ENCODE measurements at places on chromosomes 6 and 20. TPM values are rescaled to one million over a fixed set of nuclear protein-coding genes. Genes with fewer than 3 reads are reported as not detected.

The LPIN3 gene
- 18.0 TPM for polyA plus RNA-seq

GRCh38 chr6:162256361-162256760 lies 471.2 kb downstream of the PRKN start:
- peak; percentile 21 for DNase-seq
- no peaks in the 10 kb centered on the region for H3K36me3 ChIP-seq
- H3K4me3 ChIP-seq = no peak overlapping the region
- H3K27ac ChIP-seq = no peak overlapping the region

GRCh38 chr6:7628479-7628878 lies 38.5 kb downstream of the SNRNP48 start:
- DNase-seq = no peak
- no peak overlapping the region for H3K27ac ChIP-seq
- no peaks in the 10 kb centered on the region for H3K36me3 ChIP-seq
- no peaks in the 10 kb centered on the region for H3K4me1 ChIP-seq
- no peak overlapping the region for H3K4me3 ChIP-seq
- H3K27me3 ChIP-seq = no peaks in the 10 kb centered on the region

DNA sequence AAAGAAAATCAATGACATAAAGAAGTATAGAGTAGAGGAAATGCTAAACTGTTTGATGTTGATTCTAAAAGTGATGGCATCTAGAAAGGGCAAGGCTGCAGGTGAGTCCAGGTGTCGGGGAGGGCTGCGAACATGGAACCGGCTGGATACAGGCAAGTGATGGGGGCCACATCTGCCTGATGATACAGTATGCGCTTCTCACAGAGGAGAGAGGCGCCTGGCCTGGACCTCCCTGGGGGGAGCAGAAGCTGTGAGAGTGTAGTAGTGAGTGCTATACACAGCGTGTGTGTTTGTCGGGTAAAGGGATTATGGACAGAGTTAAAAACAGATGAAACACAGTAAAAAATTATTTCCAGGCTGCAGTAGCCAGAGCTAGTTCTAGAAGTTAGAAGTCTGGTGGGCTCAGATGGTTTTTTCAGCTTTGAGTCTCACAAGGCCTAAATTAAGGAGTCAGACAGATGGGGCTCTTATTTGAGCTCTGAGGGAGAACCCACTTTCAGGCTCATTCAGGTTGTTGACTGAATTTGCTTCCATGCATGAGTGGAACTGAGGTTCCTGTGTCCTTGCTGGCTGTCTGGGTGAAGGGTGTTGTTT lies 195.8 kb upstream of the ARG1 start:
- H3K27me3 ChIP-seq = no peaks in the 10 kb centered on the region
- H3K4me1 ChIP-seq = no peaks in the 10 kb centered on the region
- DNase-seq = no peak
- no peak overlapping the region for H3K4me3 ChIP-seq

- no peak overlapping the region for H3K4me3 ChIP-seq
- H3K27me3 ChIP-seq = no peaks in the 10 kb centered on the region
- H3K4me1 ChIP-seq = no peaks in the 10 kb centered on the region
- no peak for DNase-seq
- H3K36me3 ChIP-seq = no peaks in the 10 kb centered on the region
Observed at GRCh38 chr6:12266571-12266970, 23.6 kb upstream of the EDN1 start.

The GCNT2 gene
- polyA plus RNA-seq = 17.3 TPM

DNA sequence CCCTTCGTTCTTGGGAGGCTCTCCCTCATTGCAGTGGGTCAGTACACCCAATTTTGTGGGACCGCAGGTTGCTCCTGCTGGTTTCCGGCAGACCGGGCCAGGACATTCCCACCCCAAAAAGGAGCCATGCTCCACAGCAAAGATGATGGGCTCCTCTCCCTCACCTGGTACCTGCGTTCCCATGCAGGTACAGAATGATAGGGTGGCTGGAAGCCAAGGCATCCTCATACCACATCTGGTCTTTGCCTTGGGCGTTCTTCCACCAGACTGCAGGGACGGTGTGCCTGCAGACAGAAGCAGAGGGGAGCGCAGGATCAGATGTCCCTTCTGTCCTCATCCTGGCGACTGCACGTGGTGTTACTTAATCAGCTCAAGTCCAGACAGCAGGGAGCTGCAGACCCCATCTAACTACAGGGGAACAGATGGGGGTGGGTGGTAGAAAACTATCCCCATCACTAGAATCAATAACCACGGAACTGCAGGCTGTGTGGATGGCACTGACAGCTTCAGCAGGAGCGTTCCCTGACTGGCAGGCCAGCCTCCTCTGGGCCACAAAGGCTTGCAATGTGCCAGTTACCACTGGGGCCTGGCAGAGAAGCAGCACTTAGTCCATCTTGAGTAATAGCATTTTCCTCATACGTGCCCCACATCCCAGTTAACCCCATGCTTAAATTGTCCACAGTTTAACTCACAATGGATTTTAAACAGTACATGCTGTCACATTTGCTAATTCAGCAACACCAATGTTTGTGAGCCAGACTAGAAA lies 70.4 kb downstream of the ABHD12 start:
- H3K27me3 ChIP-seq = no peaks in the 10 kb centered on the region
- DNase-seq = no peak

GRCh38 chr6:31620586-31621319 lies at the start of gene PRRC2A:
Gene PRRC2A (plus strand): TSS chr6:31620715. CDS start chr6:31622790, 2,075 bp downstream.
- no peaks in the 10 kb centered on the region for H3K36me3 ChIP-seq
- H3K4me1 ChIP-seq = peaks cover 47% of the 10 kb centered on the region
- no peaks in the 10 kb centered on the region for H3K27me3 ChIP-seq

- H3K27ac ChIP-seq = no peak overlapping the region
- no peaks in the 10 kb centered on the region for H3K36me3 ChIP-seq
- H3K27me3 ChIP-seq = no peaks in the 10 kb centered on the region
- no peak overlapping the region for H3K4me3 ChIP-seq
- H3K4me1 ChIP-seq = no peaks in the 10 kb centered on the region
- DNase-seq = no peak
Observed at GRCh38 chr20:63878899-63879663, 14.0 kb downstream of the TPD52L2 start.

The SLC22A16 gene
- 0.11 TPM for polyA plus RNA-seq

GRCh38 chr6:30747902-30748769 lies 3.8 kb upstream of the IER3 start:
- H3K4me1 ChIP-seq = peaks cover 77% of the 10 kb centered on the region
- no peak overlapping the region for H3K4me3 ChIP-seq
- no peaks in the 10 kb centered on the region for H3K36me3 ChIP-seq
- H3K27me3 ChIP-seq = no peaks in the 10 kb centered on the region
- no peak overlapping the region for H3K27ac ChIP-seq

DNA sequence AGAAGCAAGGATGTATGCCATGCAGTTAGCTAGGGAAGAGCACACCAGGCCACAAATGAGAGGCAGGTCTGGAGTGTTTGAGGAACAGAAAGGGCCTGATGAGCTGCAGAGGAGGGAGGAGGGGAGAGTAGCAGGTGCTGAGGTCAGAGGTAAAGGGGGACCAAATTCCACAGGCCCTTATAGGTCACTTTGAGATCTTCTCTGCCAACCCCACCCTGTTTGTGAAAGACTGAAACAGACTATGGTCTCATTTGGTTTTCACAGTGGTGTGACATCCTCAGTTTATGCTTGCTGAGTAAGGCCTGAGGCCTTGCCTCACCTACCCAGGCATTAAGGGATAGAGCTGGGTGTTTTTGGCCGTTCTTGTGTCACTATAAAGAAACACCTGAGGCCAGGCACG lies 187.7 kb upstream of the MYLIP start:
- no peaks in the 10 kb centered on the region for H3K27me3 ChIP-seq
- H3K27ac ChIP-seq = no peak overlapping the region
- H3K4me3 ChIP-seq = no peak overlapping the region
- H3K4me1 ChIP-seq = no peaks in the 10 kb centered on the region

DNA sequence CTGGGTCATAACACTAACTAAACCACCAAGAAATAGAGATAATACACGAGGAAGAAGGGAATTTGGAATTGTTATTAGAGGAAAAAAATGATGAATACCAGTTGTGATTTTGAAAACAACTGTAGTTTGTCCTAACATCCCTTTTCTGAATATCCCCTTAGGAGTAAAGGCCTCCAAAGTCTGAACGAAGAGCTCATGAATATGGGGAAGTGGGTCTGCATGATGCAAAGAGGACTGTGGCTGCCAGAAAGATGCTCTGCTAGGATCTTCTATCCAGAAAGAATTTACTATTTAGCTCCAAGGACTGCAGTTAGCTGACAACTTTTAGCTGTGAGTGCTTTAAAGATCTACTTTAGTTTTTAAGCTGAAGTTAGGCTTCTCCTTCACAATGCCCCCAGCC lies 308.8 kb upstream of the HS3ST5 start:
- H3K4me3 ChIP-seq = no peak overlapping the region
- no peaks in the 10 kb centered on the region for H3K27me3 ChIP-seq
- DNase-seq = no peak
- no peak overlapping the region for H3K27ac ChIP-seq
- H3K36me3 ChIP-seq = no peaks in the 10 kb centered on the region

GRCh38 chr6:167510648-167511047 lies 185.8 kb downstream of the TTLL2 start:
- no peak overlapping the region for H3K4me3 ChIP-seq
- no peaks in the 10 kb centered on the region for H3K36me3 ChIP-seq
- no peak for DNase-seq
- H3K27me3 ChIP-seq = no peaks in the 10 kb centered on the region
- H3K4me1 ChIP-seq = no peaks in the 10 kb centered on the region
- no peak overlapping the region for H3K27ac ChIP-seq

DNA sequence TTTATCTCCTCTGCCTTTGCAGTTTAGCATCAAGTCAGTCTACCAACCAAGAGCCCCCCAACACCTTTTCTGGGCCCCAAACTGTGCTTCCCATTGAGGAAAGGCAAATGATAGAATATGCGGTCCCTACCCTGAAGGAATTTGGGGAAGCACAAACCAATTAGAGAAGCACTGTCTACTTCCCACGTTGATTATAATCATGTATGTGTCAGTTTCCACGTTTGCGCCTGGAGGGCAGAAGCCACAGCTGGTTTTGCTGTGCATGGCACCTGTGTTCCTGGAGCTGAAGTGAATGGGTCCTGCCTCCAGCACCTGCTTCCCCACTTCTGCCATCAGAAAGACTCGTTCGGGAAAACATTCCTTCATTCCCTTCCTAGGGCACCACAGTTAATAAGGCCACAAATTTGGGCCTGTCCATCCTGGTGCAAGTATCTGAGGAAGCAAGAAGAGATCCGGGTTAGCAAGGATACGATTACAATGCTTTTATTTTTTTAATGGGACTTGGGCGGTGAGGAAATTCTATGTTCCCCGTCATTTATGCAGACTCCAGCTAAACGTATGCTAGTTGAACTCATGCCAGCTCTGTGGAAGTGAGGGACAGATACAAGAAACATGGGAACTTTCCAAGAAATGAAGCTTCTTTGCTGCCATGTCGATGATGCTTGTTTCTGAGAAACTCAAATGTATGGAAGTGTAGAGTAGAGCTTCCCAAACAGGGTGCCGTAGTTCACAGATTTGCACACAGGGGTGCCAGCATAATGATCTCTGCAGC lies 333.5 kb downstream of the NRN1 start:
- no peak overlapping the region for H3K4me3 ChIP-seq
- H3K4me1 ChIP-seq = peaks cover 39% of the 10 kb centered on the region
- no peaks in the 10 kb centered on the region for H3K27me3 ChIP-seq
- H3K36me3 ChIP-seq = no peaks in the 10 kb centered on the region
- peak overlapping the region; percentile 71 for H3K27ac ChIP-seq

GRCh38 chr20:10250902-10251301 lies 32.3 kb downstream of the SNAP25 start:
- H3K4me1 ChIP-seq = no peaks in the 10 kb centered on the region
- DNase-seq = no peak
- H3K27me3 ChIP-seq = no peaks in the 10 kb centered on the region
- no peak overlapping the region for H3K27ac ChIP-seq

DNA sequence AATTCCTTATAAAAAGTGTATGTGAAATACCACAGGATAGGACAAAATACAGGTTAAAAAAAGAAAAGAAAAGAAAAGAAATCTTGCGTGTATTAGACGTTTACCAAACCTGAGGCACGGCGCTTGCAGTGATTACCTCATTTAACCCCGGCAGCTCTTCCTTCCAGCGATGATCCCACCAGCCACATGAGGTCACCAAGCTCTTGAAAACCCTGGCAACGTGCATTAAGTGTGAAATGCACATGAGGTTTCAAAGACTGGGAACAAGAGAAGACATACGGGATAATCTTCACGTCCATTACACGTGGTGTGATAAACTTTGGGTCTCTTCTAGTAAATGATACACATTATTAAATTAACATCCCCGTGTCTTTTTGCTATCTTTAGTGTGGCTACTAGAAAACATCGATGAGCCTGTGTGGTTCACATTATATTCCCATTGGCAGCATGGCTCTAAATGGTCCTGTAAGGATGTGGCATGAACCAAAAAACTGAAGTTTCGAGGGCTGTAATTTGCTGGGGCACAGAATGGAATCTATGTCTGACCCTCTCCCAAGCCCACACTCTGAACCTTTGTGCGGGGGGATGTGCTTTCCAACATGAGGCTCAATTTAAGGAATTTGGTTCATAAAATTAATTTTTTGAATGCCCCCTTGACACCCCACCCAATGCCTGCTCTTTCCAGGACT lies 59.2 kb upstream of the THBS2 start:
- no peaks in the 10 kb centered on the region for H3K4me1 ChIP-seq
- no peaks in the 10 kb centered on the region for H3K36me3 ChIP-seq
- H3K27ac ChIP-seq = no peak overlapping the region
- no peak for DNase-seq
- H3K27me3 ChIP-seq = no peaks in the 10 kb centered on the region
- no peak overlapping the region for H3K4me3 ChIP-seq
